ENCODE measurements at places on chromosomes 5 and 9.

DNA sequence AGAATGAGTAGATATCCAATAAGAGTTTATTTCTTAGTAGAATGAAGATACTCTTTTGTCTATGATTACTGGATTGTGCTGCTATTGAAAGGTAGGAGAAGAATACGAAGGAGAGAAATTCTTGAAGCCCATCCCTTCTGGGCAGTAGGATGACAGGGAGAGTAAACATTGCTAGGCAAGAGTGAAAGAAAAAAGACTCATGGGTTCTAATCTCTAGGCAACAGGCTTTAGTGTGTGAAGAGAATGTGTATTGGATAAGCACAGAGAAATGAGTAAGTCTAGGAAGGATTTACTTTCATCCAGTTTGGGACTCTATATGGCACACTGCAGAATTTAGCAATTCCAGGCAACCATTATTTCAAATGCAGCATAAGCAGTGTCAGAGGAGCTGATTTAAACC lies 216.0 kb downstream of the GABRG2 start:
- DNase-seq, result no peak

GRCh38 chr5:92758552-92758951 lies 822.5 kb downstream of the NR2F1-AS1 start:
- no peak for DNase-seq

GRCh38 chr5:157387041-157387563 lies 72.9 kb upstream of the NIPAL4 start:
- no peak for DNase-seq

DNA sequence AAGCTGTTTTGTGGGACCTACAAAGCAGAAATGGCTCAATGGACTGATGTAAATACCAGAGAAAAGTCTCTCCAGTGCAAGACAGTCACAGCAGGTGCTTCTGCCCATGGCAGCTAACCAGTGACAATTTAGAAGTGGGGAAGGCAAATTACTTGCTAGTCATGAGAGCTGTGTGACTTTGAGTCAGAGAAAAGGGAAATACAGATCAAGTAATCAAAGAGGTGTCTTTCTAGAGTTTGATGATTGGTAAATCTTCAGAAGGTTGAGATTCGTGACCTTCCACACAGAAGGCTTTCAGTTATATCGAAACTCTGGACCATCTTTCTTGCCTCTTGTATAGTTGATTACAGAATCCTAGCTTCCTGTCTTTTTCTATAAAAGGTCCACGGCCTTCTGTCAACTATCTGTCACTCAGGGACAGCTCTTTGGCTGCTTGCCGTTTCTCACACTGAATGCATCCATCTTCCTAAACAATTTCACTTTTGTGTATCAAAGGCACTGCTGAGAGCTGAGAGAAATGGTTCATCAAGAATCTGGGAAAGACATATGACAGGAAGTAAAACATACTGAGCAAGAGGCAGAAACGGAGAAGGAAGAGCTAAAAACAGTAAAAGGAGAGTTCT lies 993.9 kb upstream of the ACO1 start:
- no peak for DNase-seq

DNA sequence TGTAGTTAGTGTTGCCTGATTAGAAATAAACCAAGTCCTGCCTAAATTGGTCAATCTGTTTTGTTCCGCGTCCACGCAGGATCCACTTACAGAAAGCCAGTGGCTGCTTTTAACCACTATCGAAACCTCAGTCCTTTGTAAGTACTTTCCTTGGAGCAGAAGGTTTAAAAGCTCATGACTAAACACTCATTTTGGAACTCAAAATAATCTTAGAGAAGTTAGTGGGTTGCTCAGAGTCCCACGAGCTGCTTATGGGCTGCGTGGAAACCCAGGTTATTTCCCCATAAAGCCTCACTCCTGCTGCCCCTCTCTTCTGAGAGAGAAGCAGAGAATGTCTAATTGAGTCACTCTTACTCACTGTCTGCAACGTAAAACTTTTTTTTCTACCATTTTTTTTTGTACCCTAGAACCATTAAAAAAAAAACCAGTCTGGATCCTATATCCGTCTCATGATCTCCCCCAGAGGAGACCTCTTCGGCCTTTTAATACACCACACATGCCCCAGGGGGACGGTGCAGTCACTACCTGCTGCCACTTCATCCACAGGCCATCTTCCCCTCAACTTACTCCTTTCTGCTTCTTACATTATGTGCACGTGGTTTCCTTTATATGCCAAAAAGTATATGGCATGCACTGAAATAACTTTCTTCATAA lies 7.6 kb downstream of the BASP1 start:
- DNase-seq, result no peak

DNA sequence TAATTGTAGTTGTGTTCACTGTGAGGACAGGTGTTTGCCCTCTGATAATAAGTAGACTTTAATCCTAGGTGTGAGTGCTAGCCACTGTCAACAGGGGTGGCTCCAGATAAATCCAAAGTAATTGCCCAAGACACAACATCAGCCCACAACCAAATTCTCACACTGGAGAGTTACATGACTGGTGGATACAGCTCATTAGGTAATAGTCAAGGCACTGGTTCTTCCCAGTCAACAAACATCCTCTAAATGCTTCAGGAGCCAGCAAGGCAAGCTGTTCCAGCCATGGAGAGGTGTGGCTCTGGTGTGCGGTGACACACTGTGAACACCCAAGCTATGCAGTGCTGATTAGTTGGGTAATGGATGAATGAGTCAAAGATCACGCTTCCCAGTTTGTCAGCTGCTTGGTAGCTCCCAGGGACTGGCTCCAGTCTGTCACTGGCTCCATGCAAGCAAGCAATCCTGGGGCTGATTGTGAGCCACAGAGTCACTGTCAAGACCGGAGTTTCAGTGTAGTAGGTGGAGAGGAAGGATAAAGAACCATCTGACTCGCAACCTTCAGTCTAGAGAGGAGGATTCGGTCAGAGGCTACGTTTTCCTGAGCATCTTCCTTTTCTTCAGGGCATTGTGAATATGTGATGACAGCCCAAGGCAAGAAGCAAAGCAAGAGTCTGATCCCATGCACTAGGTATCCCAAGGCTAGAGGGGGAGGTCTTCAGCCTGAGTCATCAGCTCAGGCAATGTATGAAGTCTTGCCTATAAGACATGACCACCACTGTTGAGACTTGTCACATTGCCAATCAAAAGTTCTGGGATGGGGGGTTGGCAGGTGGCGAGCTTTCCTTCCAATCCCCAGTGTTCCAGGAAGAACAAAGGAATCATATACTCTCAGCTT lies 63.1 kb downstream of the UGCG start:
- DNase-seq, result no peak

GRCh38 chr5:175246242-175246888 lies 197.6 kb downstream of the DRD1 start:
- no peak for DNase-seq

- no peak for DNase-seq
Measured at GRCh38 chr5:131305906-131306305, 42.1 kb downstream of the CDC42SE2 start.

DNA sequence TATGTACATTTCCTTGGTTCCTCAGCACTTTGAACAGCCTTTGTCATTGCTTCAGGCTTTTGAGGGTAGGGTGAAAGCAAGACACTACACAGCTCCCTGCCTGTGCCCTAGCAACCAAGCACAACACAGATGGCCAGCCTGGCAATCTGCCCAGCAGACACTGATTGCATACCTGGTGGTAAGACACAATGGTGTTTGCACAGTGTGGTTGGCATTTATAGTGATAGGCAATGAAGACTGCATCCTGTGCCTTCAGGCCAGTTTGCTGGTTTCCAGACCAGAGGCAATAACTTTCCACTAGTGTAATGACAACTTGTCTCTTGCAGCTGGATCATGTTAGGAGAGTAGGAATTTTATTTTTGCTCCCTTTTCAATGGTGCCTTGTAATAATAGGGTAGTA lies 144.5 kb upstream of the TNC start:
- DNase-seq, result no peak

- no peak for DNase-seq
Measured at GRCh38 chr9:95584176-95584575, 67.4 kb upstream of the PTCH1 start.

- DNase-seq, result no peak
Measured at GRCh38 chr9:128124873-128125579, 2.5 kb downstream of the PTGES2 start.

- DNase-seq, result no peak
Measured at GRCh38 chr5:143364061-143364460, 39.4 kb downstream of the NR3C1 start.

DNA sequence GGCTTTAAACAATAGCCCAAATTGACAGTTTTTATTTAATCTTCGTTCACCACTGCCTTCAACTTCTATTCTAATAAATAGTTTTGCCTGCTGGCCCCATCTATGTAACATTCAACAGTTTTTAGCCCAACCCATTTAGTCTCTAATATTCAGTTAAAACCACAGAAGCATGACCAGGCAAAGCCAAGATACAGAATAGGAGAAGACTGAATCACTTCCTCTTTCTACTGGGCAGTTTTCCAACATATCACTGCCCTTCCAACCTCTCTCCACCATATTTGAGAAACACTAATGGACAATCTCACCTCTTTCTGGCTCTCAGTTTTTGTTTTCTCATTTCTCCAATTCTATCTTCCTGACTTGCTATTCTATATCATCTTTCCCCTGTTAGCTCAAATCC lies 352.9 kb downstream of the DNAH5 start:
- no peak for DNase-seq

DNA sequence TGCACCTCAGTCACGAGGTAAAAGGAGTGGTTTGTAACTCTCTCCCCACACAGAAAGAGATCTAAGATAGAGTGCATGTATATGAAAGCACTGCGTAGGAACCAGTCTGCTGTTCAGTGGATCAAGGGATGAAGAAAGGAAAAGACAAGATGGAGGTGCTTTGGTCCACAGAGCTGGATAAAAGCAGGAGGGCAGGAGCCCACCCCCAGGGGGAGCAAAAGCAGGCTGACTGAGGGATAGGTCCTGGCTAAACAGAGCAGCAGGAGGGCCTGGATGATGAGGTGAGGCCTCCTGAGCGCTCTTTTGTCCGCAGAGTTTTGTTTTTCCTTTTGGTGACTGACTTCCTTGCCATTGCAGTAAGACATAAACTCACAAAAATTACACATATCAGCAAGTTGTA lies 293.5 kb upstream of the C9orf72 start:
- no peak for DNase-seq

- DNase-seq, result no peak
Measured at GRCh38 chr5:150492621-150493020, 15.3 kb upstream of the NDST1 start.

DNA sequence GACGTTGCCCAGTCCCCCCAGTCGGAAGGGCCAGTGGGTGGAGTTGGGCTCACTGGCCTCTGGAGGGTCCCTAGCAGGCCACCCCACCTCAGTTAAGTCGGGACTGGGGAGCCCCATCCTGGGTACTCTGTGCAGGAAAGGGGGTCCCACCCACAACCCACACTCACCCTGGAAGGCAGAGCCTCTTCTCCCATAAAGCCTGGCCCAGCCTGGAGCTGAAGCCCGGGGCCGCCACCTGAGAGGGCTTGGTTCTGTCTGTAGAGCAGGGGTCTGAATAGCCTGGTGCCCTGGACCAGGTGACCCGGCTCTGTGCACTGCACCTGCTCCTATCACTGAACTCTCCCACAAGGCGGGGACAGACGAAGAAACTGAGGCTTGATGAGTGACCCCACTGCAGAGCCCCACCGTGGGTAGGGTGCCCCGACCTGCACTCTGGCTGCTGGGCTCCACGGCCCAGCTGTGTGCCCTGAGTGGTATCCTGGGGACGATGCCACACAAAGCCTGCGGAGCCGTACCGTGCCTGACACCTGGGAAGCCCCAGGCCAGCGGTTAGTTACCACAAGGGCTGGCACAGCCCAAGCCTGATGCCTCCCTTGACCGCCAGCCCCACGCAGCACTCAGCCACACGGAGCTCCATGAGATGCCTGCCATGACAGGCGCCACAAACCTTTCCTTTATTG lies 7.3 kb downstream of the PTGES2 start:
- DNase-seq, result no peak

- no peak for DNase-seq
Measured at GRCh38 chr5:124952566-124952965, 206.1 kb upstream of the ZNF608 start.

- no peak for DNase-seq
Measured at GRCh38 chr5:138024117-138024516, 8.8 kb downstream of the FAM13B start.

GRCh38 chr5:151695464-151695863 lies 8.7 kb upstream of the SPARC start:
- no peak for DNase-seq

GRCh38 chr5:145244251-145244650 lies 590.9 kb downstream of the PRELID2 start:
- no peak for DNase-seq

Data from CD4-positive, alpha-beta memory T cell (primary cell).